ENCODE measurements at places on chromosomes 12 and 14.

DNA sequence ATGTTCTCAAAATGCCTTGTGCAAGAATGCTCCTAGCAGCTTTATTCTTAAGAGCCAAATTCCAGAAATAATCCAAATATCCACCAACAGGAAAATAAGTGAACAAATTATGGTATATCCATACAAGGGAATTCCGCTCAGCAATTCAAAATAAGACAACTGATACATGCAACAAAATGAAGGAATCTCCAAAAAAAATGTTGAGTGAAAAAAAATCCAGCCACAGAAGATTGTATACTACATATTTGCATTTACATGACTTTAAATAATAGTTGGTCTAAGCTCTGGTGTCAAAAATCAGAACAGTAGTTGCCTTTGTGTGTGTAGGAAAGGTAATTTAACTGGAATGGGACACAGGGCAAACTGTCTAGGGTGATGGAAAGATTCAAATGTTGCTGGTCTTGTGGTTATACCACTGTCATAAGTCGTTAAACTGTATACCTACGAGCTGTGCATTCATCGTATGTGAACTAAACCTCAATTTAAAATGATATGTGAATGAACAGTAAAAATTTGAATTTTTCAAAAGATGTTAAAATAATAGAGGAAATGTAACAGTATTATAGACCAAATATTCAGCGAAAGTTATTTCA is 3.2 kb downstream of the CD69 start:
- DNase-seq, result no peak

GRCh38 chr12:1978078-1978862 is 26.0 kb downstream of the DCP1B start:
- no peak for DNase-seq

GRCh38 chr14:68279777-68280233 is 460.2 kb downstream of the RAD51B start:
- DNase-seq, result no peak

DNA sequence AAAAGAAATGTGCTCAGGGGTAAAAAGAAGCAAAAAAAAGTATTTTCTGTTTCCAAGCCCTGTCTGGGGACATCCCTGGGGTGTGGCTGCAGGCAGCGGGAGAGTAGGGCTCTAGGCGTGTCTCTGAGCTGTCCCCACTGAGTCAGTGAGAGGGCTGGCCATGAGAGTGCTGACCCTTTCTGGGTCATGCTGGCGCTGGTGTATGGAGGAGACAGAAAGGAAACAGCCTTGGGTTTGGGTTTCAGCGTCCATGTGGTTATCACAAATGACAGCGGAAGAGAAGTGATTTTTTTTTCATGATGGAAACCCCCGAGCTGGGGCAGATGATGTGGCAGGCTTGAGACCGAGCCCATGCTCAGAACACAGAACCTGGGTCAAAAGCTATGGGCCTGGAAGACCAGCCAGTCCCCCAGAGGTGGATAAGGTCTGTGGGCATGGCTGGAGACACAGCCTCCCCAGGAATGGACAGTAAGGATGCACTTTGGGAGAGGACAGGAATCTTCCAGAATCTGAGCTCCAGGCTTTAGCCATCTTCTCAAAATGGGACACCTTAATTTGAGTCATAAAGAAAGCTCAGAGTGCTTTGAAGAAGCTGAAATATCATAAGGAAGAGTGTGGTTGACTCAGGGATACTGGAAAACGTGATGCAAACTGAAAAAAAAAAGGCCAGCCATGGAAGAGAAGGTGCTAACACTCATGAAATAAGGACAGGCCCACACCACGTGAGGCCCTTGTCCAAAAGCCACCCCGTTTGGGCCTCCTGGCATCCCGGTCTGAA is 36.2 kb downstream of the SYNE3 start:
- peak; percentile 13 for DNase-seq

DNA sequence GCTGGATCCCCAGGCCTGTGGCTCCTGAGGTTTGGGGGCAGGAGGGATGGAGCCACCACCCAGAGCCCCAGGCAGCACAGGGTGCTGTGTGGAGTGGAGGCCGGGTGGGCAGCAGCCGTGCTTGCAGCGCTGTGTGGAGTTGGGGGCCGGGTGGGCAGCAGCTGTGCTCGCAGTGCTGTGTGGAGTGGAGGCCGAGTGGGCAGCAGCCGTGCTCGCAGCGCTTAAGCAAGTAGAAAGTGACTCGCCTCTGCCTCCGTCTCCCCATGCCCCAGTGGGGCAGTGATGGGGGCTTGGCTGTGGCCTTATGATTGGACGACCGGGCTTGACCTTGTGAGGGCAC is 10.3 kb downstream of the CEP170B start:
- DNase-seq, result no peak

- DNase-seq, result no peak
Measured at GRCh38 chr14:54219261-54220070, 177.3 kb upstream of the CDKN3 start.

DNA sequence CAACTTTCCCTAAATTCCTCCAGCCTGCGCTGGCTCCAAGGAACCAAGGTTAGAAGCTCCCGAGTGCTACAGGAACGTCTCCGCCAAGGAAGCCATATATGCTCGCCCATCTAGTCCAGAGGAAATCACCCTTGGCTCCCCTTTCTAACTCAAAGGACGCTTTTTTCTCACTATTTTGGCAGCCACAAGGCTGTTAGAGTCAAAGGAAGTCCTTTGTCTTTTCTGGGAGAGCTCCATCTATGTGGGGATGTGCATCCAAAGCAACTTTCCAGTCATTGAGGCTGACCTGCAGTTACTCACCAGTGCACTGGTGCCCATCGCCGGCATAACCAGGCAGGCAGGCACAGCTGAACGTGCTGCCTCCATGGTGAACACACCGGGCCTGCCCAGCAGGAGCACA is 37.6 kb downstream of the RTRAF start:
- DNase-seq, result no peak

DNA sequence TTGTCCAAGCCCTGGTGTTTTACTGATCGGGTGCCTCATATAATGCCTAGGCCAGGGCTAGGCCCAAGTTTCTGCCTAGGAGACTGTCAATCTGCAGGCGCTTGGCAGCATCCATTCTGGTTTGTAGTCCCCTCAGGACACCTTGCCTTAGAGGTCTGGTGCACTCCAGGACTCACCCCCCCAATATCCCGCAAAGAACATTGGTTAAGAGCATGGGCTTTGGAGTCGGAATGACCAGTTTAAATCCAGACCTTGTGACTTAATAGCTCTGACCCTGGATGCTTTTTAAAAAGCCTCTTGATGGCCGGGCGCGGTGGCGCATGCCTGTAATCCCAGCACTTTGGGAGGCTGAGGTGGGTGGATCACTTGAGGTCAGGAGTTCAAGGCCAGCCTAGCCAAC is 60.0 kb downstream of the GALNT16 start:
- no peak for DNase-seq

DNA sequence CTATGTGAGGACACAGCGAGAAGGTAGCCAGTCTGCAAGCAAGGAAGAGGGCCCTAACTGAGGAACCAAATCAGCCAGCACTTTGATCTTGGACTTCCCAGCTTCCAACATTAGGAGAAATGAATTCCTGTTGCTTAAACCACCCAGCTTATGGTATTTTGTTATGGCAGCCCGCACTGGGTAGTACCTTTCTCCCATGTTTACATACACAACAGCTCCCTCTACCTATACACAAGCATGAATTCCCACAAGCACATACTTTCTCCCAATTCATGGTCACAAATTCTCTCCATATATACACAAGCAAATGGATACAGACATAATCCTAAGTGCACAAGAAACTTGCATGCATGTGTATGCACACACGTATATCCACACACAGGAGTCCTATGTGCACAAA is 7.4 kb downstream of the ITGB7 start:
- DNase-seq, result no peak

- DNase-seq, result no peak
Measured at GRCh38 chr12:50936821-50937530, 15.4 kb upstream of the HIGD1C start.

- DNase-seq, result no peak
Measured at GRCh38 chr14:77601846-77602619, 14.4 kb downstream of the SPTLC2 start.

DNA sequence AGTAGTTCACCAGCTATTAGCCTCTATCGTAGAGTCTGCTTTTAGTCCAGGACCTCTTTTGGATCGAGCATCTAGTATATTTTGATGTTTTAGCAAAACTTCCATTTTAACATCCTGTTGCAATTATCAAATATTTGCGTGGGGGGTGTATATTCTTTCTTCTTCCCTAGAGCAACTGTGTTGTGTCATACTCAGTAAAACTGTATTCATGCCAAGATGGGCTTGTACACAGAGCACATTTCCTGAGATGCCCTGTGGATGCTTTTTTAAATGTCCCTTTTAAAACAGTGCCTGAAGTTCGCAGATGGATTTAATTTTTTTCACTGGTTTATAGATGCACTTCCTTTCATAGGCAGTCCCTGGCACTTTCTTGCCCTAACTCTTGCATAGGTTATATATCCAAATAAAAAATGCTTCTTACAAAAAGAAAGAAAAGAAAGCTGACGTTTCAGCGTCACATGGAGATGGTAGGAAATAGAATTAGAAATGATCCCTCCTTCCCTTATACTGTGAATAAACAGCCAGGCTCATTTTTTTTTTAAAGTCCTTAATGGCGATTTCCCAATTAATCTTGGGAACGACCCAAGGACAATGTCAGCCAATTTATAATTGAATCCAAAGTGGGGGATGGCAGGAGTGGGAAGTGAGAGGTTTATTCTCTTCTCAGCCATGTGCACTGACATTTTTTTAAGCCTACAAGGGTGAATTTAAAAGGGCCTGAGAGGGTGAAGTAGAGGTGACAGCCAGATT is 247.0 kb downstream of the SLC41A2 start:
- DNase-seq, result peak; percentile 34

GRCh38 chr14:26841326-26841725 is 243.5 kb upstream of the NOVA1 start:
- no peak for DNase-seq

- peak; percentile 18 for DNase-seq
Measured at GRCh38 chr12:104957719-104958000, 430 bp downstream of the SLC41A2 start.

- DNase-seq, result no peak
Measured at GRCh38 chr12:131040491-131040890, 86.8 kb downstream of the ADGRD1 start.

GRCh38 chr14:93268406-93268805 is 61.4 kb downstream of the UBR7 start:
- DNase-seq, result no peak

GRCh38 chr14:99511421-99512109 is 30.4 kb downstream of the CCNK start:
- no peak for DNase-seq

DNA sequence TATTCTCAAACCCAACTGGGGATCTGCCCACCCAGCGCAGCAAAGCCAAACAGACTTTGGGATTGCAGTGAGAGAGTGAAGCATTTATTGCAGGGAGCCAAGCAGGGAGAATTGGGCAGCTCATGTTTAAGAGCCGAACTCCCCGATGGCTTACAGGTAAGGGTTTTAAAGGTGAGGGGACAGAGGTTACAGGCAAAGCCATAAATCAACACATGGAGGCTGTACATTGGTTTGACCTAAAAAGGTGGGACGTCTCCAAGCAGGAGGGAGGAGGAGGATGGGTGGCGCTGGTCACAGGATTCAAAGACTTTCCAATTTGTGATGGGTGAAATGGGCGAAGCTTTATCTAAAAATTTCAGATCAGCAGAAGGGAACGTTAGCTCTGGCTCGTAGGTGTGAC is 18.2 kb downstream of the OAS2 start:
- DNase-seq, result no peak

DNA sequence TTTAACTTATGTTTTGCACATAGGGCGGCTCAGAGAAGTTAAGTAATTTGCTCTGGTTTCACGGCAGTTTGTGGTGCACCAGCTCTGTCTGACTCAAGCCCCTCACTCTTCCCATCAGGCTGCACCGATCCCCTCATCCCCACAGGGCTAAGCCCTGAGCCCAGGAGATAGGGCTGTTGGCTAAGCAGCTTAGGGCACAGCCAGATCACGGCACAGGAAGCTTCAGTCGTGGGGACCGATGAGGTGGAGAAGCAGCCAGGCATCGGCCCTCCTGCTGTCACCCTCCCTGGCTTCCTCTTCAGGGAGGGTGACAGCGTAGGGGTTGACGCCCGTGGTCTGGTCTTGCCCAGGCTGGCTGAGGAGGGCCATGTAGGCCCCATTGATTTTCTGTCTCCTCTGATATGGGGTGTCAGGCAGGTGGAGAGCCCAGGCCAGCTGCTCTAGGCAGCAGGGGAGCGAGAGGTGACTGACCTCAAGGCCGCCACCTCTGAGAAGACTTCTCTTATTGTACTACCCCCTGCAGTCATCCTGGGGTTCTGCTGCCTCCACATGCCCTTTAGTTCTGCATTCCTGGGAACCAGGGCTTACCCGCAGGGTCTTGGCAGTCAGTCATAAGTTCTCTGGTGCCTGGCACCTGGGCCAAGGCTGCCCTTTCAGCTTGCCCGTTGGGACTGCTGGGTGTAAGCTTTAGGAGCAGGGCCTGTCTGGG is 166.4 kb downstream of the TSPAN9 start:
- no peak for DNase-seq

DNA sequence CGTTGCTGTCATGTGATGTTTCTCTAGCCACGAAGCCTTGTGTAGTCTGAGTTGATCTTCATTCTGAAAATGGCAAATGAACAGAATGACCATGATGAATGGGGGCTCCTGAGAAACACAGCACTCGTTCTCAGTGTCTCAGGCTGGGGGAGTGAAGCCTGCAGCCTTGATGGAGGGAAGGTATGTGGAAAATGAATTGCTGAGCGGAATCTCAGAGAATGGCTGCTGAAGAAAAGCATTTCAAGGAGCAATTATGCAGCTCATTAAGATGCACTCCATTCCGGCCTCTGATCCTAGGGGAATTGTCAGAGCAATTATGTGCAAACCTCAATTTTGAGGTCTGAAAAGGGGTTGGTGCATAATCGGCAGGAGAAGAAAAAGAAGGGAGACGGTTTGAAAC is 167.1 kb downstream of the CHST11 start:
- DNase-seq, result no peak

DNA sequence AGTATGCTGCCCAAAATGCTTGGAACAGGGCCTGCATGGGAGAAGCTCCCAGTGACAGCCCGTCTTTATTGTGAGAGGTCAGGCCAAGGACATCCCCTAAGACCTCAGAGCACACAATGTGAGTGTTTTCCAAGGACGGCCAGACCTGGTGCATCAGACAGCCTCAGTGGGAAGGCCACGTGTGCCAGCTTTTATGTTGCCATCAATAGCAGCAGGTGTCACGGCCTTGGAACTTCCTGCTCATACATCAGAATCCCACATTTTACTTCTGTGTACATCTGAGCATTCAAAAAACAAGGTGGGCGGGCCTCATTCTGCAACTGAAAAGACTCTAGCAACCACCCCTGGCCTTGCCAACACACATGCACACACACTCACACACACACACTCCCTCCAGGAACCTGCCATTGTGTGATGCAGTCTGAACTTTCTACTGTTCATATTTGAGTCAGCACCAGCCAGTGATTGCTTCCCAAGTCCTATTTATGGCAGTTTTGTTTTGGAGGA is 753.1 kb upstream of the TBX3 start:
- DNase-seq, result no peak
